Muscle of back (tissue), 13 donors: ENCODE measurements at places on chromosomes 3 and 15. TPM values are rescaled to one million over a fixed set of nuclear protein-coding genes. Genes with fewer than 3 reads are reported as not detected.
A peak's percentile ranks its signal among the peaks of the same experiment; 100 is the strongest.

GRCh38 chr15:57872281-57873030, 165.9 kb downstream of the POLR2M start:
- peak; percentile 55 for DNase-seq

DNA sequence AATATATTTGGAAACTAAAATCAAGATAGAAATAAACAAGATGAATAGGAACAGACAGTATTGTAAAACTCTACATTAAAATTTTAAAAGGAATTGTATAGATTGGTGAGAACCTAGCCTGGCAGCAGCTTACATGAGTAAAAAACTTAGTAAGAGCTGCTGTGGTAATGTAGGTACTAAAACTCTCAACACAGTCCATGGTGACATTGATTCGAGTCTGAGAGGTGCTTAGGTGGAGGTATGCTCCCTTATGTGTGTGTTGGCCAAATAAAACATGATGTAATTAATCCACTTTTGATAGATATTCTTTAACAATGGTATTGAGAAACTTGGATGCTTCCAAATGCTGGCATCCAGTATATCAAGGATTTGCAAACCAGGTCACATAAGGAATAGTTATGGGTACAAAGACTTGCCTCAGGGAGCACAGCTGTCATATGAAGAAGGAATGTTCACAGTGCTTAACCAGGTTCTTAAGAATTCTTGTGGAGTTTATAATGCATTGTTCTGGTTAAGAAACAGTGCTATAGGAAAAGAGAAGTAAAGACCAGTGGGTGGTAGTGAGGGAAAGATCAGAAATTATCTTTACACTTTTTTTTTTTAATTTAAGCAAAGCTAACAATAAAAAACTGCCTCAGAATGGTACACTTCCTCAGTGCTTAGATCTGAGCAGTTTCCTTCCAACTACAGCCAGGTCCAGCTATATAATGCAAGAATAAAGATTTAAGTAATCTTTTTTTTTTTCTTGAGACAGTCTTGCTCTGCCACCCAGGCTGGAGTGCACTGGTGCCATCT, 24.6 kb upstream of the IL20RB start:
- DNase-seq = no peak

GRCh38 chr3:192216067-192216466, 511.3 kb downstream of the FGF12 start:
- DNase-seq = no peak

GRCh38 chr15:37102305-37103162, 2.2 kb upstream of the MEIS2 start:
- DNase-seq = peak; percentile 92

ACP3 gene
- polyA plus RNA-seq = 0.99 TPM

- no peak for DNase-seq
These were observed 129.9 kb upstream of the TGFBR2 start for GRCh38 chr3:30476368-30477084.

DNA sequence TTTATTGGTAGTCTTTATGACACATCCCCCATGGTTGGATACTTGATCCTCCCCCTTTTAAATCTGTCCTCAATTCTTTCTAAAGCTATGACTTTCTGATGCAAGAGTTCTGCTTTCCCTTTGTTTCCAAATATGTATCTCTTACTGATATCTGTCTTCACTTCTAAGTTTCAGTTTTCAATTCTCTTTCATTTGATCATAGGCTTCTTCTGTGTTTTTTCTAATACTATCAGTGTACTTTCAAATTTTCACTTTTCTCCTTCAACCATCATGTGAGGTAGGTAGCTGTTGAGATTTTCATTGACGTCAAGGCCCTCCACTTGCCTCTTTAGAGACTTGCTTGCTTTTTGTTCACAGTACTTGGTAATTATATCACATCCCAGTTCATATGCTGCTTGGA, 436.5 kb downstream of the CNTN4 start:
- DNase-seq = no peak

MASP1 gene
- 8.7 TPM for polyA plus RNA-seq

- peak; percentile 54 for DNase-seq
These were observed 47.0 kb downstream of the ZNF609 start for GRCh38 chr15:64507293-64507802.

GRCh38 chr15:59282515-59283337, 76.1 kb downstream of the LDHAL6B start:
- DNase-seq = no peak

DNA sequence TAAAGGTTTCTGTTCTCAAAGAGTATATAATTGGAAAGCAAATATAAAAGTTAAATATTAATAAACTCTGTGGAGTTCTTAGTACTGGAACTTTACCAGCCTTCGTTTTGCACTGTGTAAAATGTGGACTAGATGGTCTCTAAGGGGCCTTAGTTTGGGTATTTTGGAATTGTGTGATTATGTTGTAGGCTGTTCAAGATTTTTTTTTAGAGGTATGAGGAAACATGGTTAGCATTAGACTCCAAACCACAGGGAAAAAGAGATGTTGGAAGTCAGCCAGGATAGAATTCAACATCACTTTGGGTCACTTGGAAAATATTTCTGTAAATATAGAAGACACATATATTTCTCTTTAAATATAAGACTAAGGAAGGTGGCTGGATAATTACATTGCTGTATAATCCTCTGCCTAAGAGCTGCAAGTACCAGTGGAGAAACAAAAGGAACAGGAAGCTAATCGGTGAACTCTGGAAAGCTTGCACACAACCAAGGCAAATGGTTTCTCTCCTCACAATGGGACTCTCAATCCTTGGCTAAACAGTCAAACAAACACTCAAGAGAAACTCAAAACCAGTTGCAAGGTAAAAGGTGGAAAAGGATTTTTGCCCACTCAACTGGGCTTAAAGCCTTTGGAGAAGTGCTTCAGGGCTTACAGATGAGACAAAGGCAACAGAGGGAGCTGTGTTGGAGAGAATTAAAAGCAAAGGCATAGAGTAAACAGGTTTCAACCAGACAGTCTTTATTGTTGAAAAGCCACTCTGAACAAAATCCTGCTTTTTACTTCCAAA, 141.7 kb downstream of the NR1D2 start:
- DNase-seq = peak; percentile 39

EXOG gene
- polyA plus RNA-seq = 13.5 TPM

TMEM158 gene
- polyA plus RNA-seq = 1.0 TPM

DNA sequence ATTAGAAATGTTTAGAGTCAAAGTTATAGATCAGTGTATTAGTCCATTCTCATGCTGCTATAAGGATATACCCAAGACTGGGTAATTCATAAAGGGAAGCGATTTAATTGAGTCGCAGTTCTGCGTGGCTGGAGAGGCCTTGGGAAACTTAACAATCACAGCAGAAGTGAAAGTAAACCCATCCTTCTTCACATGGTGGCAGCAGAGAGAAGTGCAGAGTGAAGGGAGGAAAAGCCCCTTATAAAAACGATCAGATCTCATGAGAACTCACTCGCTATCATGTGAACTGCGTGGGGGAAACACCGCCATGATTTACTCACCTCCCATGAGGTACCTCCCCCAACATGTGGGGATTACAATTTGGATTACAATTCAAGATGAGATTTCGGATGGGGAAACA, 871.5 kb downstream of the DIPK2A start:
- DNase-seq = no peak
